ENCODE measurements at places on chromosomes 5 and 9.

DNA sequence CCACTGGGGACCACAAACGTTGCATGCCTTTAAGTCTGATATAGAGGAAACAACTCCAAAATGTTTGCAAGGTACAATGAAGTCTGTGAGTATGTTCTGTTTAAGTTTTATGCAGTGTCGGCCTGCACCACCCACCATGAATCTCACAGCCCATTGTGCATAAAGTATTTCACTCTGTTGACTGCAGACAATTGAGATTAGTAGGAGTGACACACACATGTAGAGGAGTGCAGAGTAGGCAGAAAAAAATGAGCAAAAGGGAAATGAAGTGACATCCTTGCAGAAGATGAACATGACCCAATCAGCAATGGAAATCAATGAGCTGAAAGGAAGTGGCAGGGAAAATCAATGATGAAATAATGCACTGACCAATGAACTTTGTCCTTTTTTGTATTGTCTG, 315.6 kb upstream of the PTPRD start:
- DNase-seq = no peak

GRCh38 chr5:91329283-91329682, 53.8 kb downstream of the ARRDC3 start:
- DNase-seq = peak; percentile 17

DNA sequence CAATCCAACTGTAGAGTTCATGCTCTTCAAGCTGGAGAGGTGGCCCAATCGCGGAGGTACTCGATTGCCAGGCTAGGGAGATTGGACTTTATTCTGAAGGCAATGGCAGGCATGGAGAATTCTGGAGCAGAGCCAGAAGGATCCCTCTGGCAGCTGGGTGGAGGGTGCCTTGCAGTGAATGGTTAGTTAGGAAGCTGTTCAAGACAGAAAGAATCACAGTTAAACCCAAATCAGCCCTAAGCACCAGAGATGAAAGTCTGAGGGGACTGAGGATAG, 182.4 kb downstream of the RGS3 start:
- no peak for DNase-seq

GRCh38 chr9:127382541-127382940, 14.4 kb upstream of the SLC2A8 start:
- DNase-seq = no peak

- no peak for DNase-seq
These were observed 122.0 kb downstream of the TLE4 start for GRCh38 chr9:79693750-79694149.

DNA sequence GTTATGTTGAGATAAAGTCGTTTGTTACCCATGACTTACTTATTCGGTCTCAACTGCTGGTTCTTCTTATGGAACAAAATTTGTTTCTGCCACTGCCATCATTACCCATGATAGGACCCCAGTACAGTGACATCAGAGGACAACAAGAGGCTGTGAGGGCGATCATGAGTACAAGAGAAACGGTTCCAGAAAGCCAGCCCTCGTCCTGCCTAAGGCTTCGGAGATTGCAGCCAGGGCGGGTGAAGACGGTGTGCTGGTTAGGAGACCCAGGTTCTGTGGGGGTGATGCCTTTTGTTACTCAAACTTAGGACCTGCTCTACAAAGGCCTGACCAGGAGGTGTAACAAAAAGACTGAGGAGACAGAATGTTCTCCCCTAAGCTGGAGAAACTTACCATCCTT, 10.9 kb downstream of the FYB1 start:
- DNase-seq = peak; percentile 65

DNA sequence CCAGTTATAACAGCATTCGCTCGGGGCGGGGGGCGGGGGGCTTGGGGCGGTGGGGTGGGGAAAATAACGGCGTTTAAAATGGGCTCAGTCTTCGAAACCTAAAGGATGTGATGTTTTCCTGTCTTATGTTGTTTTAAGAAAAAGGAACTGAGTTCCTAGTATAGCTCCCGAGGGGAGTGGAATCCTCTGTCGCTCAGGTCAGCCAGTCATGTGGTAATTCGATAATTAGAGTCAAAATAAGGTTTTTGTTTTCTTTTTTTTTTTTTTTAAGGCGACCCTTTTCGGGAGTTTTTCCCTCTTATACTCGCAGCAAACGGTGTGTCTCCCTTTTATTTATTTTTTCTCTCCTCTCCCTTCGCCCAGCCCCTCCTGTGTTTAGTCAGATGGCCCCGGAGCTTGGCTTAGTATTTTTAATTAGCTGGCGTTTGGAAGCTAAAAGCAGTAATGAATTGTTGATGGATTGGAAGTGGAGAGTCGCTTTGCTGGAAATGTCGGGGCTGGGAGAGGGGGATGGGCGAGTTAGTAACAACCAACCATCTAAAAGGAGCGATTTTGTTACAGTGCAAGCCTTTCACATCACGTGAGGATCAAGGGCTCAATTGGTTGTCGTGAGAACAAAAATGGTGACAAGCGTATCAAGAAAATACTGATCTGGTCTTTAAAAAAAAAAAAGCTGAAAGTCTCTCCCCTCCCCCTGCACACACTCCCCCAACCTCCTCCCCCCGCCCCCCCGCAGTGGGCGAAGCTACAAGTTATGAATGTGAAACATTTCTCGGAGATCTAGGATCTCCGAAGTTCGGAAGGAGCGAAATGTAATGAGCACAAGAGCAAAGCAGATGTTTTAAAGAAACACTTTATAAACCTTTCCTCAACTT, 714 bp upstream of the ZNF608 start:
- DNase-seq = no peak

DNA sequence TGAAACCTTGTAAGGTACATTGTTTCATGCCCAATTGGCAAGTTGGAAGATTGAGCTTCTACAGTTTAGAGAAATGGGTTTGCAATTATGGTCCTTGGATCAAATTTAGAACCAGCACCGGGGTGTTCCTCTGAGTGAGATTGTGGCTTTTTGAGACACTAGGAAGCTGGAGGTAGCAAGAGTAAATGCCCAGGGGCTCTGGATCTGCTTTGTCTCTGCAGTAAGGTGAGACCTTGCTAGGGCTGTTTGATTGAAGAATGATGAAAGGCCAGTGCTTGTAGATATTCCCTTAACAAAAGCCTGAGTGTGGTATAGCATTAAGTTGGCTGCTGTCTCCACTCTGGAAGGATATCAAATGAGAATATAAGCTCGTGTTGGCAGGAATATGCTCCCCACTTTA, 36.0 kb downstream of the WWC1 start:
- DNase-seq = no peak

DNA sequence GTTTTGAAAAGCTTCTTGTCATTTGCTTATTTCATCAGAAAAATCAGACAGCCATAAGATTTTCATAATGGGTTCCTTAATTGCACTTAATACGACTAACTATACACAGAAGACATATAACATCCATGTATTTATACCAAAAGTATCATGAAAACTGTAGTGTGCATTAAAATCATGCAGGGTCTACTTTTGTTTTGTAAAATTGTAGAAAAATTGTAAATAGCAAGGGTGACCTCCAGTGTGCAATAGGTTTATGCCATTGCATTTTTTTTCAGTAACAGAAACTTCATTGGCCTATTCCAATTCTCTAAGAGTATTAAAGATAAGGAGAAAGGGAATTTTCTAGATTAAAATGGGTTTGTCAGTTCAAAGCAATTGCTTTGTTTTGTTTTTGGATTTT, 307.6 kb downstream of the KIAA0825 start:
- DNase-seq = no peak

- peak; percentile 88 for DNase-seq
These were observed 40.8 kb downstream of the NAIF1 start for GRCh38 chr9:128026255-128026772.

GRCh38 chr9:130240410-130241197, 25.0 kb upstream of the HMCN2 start:
- DNase-seq = peak; percentile 49

- DNase-seq = no peak
These were observed 26.1 kb downstream of the MAP1B start for GRCh38 chr5:72133212-72133990.

GRCh38 chr5:168712280-168712924, 133.2 kb upstream of the PANK3 start:
- DNase-seq = no peak

Measured in activated CD4-positive, alpha-beta memory T cell treated with anti-CD3 and anti-CD28 coated beads, Interleukin-2, amount 10 ng/mL, durations not matched to agents 7 days and 5 days (primary cell).